ENCODE measurements at places on chromosomes 7 and 10.
A peak's percentile ranks its signal among the peaks of the same experiment; 100 is the strongest.

DNA sequence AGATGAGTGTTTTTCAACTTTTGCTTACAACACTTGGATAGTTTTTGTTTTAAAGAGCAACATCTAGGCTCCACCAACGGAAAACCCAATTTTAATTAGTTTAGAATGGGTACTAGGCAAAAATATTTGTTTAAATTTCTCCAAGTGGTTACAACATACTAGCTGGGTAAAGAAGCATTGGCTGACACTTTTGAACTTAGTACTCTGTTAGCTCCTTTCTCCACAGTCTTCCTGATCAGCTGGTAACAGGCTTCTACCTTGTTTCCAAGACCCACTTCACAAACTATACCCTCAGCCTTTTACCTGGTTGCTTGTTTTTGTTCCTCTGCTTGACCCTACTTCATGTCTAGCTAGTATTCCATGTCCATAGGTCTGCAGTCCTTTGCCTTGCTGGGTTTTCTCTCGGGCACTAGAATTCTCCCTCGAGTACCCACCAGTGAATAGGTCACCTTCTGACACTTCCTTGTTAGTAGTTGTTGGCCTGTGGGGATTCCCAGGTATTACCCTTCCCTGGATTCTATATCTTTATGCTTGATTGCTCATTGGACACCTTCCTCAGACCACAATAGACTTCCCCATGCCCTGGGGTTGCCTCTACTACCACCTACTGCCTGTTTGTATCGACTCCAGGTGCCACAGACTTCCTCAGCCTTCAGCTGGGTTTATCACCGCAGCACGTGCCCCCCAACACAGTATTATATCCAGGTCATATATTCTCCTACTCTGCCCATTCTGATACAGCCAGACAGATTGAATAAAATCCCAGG is 42.0 kb downstream of the PRPS1L1 start:
- no peak for DNase-seq

- peak; percentile 39 for DNase-seq
These were observed 84.0 kb upstream of the ANLN start for GRCh38 chr7:36305648-36306047.

DNA sequence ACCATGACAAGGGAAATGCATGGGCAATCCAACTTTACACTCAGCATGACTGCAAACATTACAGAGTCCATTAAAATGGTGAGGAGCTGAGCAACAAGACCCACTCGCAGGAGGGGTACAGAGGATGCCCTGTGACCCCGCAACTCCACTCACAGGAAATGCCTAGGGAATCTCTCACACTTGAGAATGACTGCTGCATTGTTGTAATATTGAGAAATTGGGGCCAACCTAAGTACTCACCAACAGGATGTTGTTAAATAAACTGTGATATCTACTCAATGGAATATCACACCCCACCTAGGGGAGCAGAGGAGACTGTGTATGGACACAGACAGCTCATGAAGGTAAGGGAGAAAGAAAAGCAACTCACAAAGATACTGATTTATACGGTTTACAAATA is 53.4 kb upstream of the CAMK2B start:
- no peak for DNase-seq

GRCh38 chr7:74254858-74255379 is 720 bp upstream of the RFC2 start:
- no peak for DNase-seq

GRCh38 chr10:78053211-78053868 is 19.7 kb downstream of the RPS24 start:
- DNase-seq, result peak; percentile 9

GRCh38 chr7:20301311-20301939 is 29.3 kb upstream of the ITGB8 start:
- DNase-seq, result no peak

DNA sequence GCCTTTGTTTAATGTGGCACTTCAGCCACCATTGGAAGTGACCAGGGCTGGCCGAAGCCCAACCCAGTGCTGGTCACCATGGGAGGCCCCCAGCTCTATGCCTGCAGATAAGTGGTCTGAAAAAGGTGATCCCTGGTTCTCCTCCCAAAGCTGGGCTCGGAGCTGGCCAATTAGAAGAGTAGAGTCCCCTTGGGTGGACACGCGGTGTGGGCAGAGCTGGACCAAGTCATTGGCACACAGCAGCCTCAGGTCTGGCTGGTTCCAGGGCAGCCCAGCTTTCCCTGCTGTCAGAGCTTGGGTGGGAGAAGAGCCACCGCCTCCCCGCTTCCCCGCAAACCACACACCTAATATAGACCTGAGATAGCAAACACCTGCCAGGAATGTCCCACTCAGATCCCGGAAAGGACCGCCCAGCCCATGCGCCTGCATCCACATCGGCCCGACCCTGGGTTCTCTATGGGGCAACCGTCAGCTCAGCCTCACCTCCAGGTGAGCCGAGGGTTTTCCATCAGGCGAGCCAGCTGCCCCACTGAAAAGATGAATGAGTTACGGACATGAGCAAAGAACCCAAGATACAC is 84.3 kb downstream of the TCERG1L start:
- DNase-seq, result no peak

DNA sequence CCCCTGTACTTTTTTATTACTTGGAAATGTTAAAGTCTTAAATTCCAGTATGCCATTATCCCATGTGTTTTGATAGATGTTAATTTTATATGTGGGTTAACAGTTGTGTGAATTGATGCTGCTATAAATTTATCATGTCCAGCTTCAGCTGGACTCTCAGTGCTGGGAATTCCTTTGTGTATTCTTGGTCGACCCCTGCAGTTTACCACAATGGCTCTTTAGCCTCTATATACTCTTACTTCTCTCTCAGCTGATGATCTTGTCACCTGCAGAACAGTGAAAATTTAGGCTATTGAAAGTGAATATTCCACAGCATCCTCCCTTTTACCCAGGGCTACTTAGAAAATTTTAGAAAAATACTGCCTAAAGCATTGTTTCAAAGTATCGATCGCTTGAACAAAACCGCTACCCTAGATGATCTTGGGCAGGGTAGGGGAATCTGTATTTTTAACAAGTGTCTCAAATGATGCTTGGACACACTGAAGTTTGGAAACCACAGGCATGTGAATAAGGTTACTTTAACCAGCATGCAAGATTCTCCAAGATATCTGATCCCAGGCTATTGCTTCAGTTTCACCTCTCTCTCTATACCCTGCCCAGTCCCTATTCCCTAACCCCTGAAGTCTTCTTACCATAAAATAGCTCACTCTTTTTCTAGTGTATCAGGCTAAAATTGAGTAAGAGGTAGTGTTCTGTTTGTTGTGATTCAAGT is 25.4 kb downstream of the LCOR start:
- DNase-seq, result no peak

GRCh38 chr7:92809760-92810573 is 26.4 kb downstream of the CDK6 start:
- peak; percentile 68 for DNase-seq

Measured in tibial artery (tissue), 4 donors.